ENCODE measurements at places on chromosomes 11 and 22.
A peak's percentile ranks its signal among the peaks of the same experiment; 100 is the strongest.

GRCh38 chr11:19577976-19578619, 134.5 kb upstream of the NAV2 start:
- peak; percentile 76 for DNase-seq

GRCh38 chr11:127074151-127074761, 73.7 kb upstream of the KIRREL3 start:
- DNase-seq, result no peak

DNA sequence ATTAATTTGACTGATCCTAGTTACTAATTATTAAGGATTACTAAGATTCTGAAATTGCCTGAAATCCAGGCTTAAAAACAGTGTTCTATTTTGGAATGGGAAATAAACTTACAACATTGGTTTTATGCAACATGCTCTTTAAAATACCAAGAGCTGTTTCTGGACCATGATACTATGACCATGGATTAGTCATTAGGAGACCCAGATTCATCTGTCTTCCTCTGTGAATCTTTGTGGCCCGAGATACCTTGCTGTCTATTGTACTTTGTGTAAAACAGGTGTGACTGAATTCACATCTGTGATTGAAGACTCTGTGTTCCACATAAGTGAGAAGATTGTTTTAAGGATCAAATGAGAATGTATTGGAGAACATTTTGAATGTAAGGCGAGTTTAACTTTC, 98.8 kb downstream of the HSD17B12 start:
- DNase-seq, result no peak

DNA sequence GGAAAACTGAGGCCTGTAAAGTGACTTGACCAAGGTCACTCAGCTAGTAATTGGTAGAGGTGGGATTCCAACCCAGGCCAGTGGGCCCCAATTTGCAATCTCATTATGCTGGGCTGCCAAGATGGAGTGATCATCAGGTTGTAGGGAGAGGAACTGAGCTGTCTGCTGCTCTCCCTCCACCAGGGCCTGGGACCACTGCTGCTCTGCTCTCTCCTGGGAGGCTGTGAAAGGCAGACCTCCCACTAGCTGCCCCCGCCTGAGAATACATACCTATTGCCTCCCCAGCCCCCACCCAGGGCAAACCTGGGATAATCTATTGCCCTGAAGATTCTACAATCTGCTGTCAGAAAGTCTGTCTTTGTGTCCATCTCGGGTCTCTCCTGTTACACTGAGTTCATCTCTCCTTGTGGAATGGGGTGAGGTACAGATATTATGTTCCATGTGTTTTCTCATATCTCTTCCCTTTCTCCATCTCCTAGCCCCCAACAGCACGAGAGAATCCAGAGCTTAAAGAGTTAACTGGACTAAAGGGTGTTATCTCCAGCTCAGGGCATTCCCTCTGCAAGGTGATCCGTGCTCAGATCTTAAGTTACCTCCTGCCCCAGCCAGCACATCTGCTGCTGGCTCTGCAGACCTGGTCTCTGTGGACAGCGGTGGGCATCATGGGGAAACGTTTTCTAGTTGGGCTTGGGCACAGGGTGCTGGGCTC, 5.6 kb downstream of the NECTIN1 start:
- DNase-seq, result no peak

DNA sequence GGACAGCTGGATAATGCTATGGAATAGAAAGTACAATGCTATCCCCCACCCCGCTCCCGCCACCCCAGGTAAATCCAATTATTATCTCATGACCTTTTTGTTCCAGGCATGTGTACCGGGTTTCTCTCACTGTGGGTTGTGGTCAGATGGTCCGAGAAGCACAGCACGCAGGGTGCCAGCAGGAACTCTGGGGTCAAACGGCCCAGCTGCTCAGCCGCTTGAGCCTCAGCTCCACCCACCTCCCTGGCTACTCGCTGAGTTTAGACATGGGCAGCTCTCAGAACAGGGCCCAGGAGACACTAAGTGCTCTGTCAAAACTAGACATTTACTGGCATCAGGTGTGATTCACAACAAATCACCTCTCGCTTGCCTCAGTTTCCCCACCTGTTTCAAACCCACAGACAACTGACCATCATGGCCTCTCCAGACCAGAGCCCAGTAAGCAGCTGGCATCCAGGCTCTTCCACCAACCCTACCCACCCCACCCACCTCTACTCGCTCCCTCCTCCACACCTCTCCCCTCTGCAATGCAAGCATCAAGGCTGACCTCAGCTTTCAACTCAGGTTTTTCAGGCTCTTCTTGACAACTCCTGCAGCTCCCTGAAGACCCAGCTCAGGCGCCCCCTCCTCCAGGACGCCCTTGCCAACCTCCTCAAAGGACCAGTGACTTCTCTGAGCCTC, 13.0 kb upstream of the MFNG start:
- DNase-seq, result no peak

DNA sequence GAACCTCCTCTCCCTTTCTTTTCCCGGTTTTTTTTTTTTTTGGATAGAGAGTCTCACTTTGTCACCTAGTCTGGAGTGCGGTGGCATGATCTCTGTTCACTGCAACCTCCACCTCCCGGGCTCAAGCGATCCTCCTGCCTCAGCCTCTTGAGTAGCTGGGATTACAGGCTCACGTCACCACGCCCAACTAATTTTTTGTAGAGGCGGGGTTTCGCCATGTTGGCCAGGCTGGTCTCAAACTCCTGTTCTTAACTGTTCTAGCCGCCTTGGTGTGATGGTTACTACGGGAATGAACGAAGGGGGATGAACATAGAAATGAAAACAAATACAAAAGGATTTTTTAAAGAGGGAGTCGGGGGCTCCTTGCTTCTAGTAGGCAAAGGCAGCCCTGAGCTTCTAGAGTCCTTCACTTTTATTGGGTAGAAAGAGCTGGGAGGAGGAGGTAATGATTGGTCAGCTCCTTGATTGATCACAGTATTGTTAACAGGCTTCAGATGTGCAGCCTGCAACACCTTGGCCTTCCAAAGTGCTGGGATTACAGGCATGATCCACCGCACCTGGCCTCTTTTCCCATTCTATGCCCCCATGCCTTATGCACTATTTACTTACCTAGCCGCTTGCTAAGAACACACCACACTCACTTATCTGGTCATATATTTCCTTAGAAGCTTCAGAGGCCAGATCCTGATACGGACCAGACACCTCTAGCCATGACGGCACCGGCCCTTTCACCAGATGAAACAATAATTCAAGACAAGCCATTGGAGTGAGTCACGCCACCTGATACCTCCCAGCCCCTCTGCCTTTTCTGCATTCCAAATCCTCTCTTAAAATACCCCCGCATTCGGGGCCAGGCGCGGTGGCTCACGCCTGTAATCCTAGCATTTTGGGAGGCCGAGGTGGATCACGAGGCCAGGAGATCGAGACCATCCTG, 20.7 kb downstream of the SUSD2 start:
- no peak for DNase-seq

GRCh38 chr11:122523846-122524805, 131.4 kb upstream of the UBASH3B start:
- peak; percentile 20 for DNase-seq

GRCh38 chr11:70680781-70681281, 282.5 kb downstream of the CTTN start:
- no peak for DNase-seq

DNA sequence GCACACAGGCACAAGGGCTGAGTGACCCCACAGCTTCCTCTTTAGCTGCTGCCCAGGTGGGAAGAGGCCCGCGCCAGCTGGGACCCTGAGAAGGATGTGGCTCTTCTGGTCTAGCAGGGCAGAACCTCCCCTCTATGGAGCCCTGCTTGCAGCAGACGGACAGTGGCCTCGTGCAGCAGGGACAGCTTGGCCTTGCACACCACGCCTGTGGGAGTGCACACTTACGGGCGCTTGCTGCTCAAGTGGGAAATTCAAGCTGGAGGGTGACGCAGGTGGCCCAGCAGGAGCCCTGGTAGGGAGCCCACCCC, 971.4 kb downstream of the BRD1 start:
- no peak for DNase-seq

DNA sequence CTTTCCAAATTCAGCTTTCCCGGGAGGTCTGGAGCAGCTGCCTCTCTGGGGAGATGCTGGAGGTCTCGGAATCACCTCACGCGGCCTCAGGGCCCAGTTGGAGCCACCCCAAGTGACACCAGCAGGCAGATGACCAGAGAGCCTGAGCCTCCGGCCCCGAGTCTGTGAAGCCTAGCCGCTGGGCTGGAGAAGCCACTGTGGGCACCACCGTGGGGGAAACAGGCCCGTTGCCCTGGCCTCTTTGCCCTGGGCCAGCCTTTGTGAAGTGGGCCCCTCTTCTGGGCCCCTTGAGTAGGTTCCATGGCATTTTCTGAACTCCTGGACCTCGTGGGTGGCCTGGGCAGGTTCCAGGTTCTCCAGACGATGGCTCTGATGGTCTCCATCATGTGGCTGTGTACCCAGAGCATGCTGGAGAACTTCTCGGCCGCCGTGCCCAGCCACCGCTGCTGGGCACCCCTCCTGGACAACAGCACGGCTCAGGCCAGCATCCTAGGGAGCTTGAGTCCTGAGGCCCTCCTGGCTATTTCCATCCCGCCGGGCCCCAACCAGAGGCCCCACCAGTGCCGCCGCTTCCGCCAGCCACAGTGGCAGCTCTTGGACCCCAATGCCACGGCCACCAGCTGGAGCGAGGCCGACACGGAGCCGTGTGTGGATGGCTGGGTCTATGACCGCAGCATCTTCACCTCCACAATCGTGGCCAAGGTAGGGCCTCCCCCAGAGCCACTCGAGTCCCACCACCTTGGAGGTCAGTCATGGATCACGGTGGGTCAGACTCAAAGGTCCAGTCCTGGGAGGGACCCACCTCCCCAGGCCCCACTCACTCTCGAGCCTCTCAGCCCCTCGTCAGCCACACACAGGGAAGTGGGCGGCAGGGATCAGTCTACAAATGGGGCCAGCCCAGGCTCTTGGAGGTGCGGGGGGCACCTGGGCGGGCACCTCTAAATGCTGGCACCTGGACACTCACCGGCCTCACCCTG, 525 bp downstream of the SLC22A12 start:
- no peak for DNase-seq

DNA sequence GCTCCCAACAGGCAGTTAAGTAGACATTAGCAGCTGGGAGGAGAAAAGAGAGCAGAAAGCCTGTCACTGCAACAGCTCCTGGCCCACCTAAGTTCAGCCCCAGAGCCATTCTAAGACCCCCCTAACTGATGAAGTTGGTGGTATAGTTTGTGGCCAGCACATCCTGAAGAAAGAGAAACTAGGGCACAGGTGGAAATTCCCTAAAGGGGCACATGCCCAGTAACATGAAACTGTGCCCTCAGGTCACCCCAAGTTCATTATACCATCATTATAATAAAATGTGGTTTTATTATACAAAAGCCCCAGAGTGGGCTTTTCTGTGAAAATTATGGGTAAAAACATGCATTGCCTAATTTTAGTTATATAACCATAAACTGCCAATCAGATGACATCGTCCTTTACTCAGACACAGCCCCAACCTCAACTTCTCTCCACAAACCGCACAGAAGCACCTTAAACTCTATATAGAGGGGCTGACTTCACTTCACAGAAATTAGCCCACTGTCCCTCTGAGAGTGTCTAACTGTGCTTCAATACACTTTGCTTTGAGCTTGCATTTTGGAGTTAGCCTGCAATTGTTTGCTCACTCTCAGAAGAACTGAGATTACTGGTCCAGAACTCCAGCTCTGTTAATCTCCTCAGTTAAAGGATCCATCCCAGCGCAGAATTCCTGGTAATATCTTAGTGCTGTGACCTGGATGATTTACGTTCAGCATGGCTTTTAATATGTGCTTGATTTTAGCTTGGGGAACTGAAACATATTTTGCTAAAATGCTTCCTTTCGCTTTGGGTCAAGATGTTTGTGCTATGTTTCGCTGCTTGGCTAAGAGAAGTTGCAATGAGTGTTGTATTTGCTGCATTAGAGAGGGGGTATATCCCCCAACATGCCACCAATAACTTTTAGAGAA, 1.8 kb upstream of the APOL3 start:
- no peak for DNase-seq

Measured in G401 (cell line).